ENCODE measurements at places on chromosomes 3 and 15.

DNA sequence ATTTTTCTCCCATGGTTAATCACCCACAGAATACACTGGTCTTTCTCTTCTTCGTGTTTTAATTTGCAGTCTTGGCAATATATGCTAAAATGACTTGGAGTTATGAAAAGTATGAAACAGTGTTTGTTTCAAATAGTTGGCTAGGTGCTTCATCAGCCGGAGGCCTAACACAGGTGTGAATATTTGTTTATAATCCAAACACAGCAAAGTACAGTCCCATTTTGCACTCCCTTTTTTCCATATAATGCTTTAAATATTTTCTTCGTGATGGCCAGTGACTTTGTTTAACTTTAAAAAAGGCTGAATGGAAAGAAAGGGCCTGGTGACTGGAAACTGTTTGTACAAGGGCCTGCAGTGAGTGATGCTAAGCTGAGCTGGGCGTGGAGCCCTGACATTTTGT is 219.7 kb upstream of the LRIG1 start:
- DNase-seq, result no peak

DNA sequence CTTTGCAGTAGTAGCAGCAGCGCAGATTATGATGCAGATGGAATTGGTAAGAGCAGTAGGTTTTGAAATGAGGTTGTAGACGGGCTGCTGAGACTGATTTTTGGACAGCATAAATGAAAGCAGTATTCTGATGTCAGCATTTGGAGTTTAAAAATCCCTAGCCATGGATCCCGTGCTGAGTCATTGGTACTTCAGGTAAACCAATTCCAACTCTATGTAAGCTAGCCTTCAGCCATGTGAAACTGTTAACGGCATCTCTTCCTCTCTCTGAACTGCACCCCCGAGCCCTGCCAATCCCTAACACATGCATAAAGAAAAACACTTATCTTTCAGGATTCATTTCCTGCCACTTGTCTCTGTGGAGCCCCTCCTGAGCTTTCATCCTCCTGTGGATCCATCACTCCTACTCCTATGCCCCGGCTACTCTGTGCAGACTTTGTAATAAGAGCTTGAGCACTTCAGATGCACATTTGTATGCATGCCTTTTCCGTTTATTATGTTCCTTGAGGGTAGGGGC is 119.0 kb downstream of the AKAP13 start:
- DNase-seq, result no peak

- DNase-seq, result no peak
These were observed 94.2 kb downstream of the NUP210 start for GRCh38 chr3:13325892-13326443.

GRCh38 chr3:16028604-16029003 is 145.9 kb upstream of the GALNT15 start:
- DNase-seq, result no peak

Data from prostate gland (tissue), 2 donors.